Osteoblast (primary cell): ENCODE measurements at places on chromosomes 3 and 15. TPM values are rescaled to one million over a fixed set of nuclear protein-coding genes. Genes with fewer than 3 reads are reported as not detected.

The KNL1 gene
- total RNA-seq: 3.5 and 3.6 TPM in 2 replicates

The ITIH1 gene
- not detected in 2 replicates for total RNA-seq

The PIK3CA gene
- total RNA-seq: 29.8 and 34.7 TPM in 2 replicates

The BNC1 gene
- 3.3 and 3.5 TPM in 2 replicates for total RNA-seq

The RNU6-1 gene
- total RNA-seq: not detected in 2 replicates

The OR5K4 gene
- not detected in 2 replicates for total RNA-seq

The FBXO45 gene
- 8.0 TPM in 2 replicates for total RNA-seq

The ATP8B4 gene
- 0.88 and 1.1 TPM in 2 replicates for total RNA-seq

The CMTM7 gene
- 7.2 and 10.0 TPM in 2 replicates for total RNA-seq

The ECE2 gene
- not detected in 2 replicates for total RNA-seq

The PRKAR2A gene
- total RNA-seq: 43.6 and 47.4 TPM in 2 replicates

The DAPK2 gene
- total RNA-seq: 23.5 and 31.8 TPM in 2 replicates

The PIF1 gene
- 6.2 and 9.4 TPM in 2 replicates for total RNA-seq

The SEMA5B gene
- total RNA-seq: not detected in 2 replicates

The CHMP2B gene
- total RNA-seq: 55.4 and 63.1 TPM in 2 replicates

The ADIPOQ gene
- total RNA-seq: under 0.01 TPM in 2 replicates

The TRH gene
- under 0.01 TPM in 2 replicates for total RNA-seq

The HRG gene
- not detected in 2 replicates for total RNA-seq

The FBXO40 gene
- not detected in 2 replicates for total RNA-seq
